AML-193 (cell line): ENCODE measurements at places on chromosomes 2 and 18.

DNA sequence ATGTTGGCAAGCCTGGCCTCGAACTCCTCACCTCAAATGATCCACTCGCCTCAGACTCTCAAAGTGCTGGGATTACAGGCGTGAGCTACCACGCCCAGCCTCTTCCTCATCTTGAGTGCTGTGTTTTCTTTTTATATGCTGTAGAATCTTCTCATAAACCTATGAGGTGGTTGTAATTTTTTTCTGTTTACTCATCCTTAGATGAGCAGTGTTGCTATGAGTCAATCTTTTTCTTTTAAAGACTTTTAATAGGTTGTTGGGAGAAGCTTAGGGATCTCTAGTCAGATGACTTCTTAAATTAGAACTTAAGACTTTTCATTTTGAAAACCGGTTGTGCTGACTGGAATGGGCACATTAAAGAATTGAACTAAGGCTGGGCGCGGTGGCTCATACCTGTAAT, 8.7 kb upstream of the AAK1 start:
- no peak for DNase-seq

DNA sequence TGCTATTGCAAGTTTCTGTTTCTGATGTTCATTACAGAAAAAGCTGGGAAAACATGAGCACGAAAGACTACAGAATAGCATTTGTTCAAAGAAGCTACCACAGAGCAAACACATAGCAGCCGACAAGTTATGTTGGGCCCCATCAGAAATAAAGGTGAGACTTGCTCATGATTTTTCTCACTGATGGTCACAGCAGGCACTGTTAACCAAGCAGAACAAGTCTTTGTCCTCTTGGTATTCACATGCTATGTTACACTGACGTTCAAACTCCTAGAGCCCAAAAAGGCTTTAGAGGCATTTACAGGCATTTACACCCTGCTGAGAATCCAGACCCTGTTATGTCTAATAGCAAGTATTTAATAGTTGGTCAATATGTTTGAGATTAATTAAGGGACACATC, 235.0 kb upstream of the HNMT start:
- DNase-seq = no peak

GRCh38 chr2:211055438-211055837, 499.0 kb downstream of the CPS1 start:
- DNase-seq = no peak

- no peak for DNase-seq
These were observed 126.8 kb downstream of the SEPTIN10 start for GRCh38 chr2:109486711-109487535.

DNA sequence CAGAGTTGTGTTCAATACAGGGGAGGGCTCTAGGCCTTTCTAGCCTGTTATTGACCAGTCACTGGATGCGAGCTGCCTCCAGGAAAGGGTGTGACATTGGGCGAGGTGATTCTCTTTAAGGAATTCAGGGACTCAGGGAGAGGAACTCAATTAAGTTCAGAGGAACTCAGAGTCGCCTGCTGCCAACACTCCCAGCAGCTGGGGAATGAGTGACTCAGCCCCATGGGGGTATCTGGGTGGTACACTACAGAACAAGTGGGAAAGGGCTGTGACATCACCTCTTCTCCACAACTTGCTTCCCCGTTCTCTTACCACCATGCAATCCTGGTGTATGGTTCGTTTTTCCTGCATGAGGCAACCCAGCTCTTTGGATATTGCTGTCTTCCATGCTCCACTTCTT, 50.4 kb upstream of the CYRIA start:
- no peak for DNase-seq

GRCh38 chr2:170582313-170582712, 132.8 kb upstream of the SP5 start:
- no peak for DNase-seq

DNA sequence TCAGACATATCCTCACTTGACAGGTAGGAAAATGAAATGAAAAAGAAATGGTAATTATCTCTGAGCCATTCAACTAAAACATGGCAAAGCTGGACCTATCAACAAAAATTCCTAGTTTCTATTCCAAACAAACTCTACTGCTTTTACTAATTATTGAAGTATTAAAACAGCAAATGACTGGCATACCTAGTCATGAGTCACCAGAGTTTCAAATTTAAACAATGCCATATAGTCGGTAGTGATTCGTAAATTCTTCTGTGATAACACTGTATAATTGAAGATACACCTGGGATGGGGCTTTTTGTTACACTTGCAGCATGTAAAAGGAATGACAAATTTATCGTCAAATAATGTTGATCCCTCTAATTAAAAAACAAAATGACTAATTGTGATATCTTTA, 153.1 kb upstream of the THUMPD2 start:
- DNase-seq = no peak

DNA sequence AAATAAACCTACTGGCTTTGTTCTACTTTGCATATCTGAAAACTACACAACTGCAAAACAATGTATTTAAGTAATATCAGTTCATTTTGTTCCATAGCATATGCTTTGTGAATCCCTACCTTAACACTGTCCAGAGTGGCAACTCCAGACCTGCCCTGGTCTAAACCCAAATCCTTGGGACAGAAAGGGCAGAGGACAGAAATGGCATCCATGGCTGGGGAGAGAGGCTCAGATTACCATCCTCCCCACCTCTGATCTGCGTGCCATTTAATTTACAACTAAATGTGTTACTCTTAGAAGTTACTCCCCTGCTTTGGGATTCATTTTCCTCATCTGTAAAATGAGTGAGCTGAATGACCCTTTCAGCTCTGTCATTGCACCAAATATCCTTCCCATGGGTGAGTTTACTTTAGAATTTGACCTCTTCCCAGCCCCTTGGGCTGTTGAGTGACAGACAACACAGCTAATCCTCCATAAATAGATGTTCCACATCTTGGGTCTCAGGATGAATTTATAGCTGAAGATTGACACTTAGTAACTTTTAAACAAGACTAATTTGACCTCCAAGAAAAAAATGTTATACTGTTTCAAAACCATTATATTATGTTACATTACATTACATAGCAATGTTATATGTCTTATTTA, 20.1 kb upstream of the NEB start:
- no peak for DNase-seq

- no peak for DNase-seq
These were observed 14.7 kb downstream of the CFLAR start for GRCh38 chr2:201130524-201131186.

DNA sequence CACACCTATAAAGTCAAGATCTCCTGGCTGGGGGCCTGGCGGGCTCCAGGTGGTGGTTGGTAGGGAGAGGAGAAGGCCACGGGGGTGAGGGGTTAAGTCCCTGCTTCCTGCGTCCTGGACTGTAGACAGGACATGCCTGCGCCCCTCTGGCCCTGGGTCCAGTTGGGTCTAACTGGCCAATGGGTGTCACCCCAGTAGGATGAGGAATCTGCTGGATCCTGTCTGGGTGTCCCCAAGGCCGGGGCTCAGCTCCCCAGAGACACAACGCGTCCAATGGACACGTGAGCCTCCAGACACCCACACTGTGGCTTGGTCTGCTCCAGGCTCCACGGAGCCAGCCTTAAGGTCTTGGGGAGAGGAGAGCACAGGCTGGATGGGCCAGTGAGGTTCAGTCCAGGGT, 19.6 kb downstream of the AQP12A start:
- no peak for DNase-seq
